ENCODE measurements at places on chromosomes 3 and 15. TPM values are rescaled to one million over a fixed set of nuclear protein-coding genes. Genes with fewer than 3 reads are reported as not detected.

The FLNB gene
- 311 TPM for total RNA-seq

The SOX2 gene
- 0.74 TPM for total RNA-seq

The TXNRD3 gene
- total RNA-seq = 6.5 TPM

The AADACL2 gene
- total RNA-seq = not detected

The ACKR2 gene
- not detected for total RNA-seq

All from A549 treated with CORT108297 at 1 μM for 4 hours (cell line).